ENCODE measurements at places on chromosomes 2 and 18.

DNA sequence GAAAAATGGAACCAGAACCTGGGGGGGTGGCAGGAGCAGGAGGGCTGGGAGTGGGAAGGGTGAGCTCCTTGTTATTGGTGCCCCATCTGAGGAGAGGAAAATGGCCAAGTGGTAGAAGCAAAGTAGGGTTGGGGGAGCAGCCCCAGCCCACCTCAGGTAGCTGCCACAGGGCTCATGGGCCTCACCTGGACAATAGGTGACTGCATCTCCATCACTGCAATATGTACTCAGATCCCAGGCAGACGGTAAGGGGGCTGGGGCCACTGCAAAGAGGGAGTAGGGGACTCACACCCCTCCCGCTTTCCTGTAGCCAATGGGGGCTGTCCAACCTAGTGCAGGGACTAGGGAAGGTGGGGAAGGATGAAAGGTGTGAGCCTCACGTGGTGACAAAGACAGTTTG, 4.2 kb downstream of the C2orf81 start:
- DNase-seq: no peak

DNA sequence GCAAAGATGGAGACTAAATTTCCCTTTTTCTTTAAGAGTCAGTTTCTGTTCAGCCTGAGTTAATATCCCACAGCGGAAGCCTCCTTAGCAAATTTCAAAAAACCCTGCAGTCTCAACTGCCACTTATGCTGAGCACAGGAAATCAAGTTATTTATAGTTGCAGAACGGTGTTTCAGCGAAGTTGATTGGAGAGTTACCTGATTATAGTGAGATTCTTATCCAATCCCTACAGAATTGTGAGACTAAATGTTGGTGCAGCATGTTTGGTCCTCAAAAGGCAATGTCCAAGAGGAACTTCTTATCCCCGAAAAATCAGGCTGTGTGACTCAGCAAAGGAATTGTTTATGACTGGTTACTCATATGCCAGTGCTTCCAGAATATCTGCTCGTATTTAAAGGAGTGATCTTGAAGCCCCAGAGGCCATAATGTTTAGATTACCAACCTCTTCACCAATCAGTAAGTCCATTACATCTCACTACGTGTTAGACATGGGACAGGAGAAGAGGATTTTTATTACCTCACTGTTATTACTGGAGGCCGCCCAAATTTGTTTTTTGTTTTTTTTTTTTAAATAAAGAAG, 67.9 kb downstream of the LRRFIP1 start:
- peak; percentile 74 for DNase-seq

- DNase-seq: no peak
These were observed 83.1 kb downstream of the CCDC85A start for GRCh38 chr2:56266761-56267414.

DNA sequence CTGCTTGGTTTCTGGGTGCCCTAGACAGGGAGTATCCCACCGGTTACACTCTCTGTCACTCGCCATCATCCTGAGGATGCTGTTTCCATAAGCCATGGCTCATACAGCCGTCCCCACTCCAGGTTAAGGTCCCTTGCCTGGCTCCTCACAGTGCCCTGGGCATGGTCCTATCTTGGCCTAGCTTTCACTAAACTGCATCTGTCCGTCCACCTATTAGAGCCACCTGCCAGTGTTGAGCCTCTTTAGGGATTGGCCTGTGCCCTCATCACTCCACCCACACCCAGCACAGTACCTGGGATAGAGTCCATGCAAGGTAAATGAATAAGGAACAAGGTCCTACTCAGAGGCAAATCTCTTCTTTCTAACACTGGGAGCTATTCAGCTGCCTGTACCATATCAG, 320.1 kb downstream of the GBX2 start:
- DNase-seq: no peak

- peak; percentile 96 for DNase-seq
These were observed 341.4 kb downstream of the SLC4A3 start for GRCh38 chr2:219968685-219969345.

DNA sequence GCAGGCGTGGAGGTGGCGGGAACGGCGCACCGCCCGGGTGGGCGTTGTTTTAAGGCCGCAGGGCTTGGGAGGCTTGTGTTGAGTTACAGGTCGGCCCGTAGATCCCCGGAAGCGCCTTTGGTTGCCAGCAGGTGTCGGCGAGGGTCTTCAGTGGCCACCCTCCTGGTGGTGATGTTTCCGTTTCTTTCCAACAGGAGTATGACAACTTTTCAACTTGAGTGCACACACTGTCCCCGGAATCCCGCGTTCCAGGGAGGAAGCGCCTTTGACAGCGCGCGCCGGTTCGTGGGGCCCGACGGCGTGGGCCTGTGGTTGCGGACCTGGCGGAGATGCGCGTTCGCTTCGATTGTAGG, 1.0 kb upstream of the HDAC4 start:
- peak; percentile 21 for DNase-seq

- DNase-seq: no peak
These were observed 107.6 kb downstream of the TMEM17 start for GRCh38 chr2:62398356-62398755.

DNA sequence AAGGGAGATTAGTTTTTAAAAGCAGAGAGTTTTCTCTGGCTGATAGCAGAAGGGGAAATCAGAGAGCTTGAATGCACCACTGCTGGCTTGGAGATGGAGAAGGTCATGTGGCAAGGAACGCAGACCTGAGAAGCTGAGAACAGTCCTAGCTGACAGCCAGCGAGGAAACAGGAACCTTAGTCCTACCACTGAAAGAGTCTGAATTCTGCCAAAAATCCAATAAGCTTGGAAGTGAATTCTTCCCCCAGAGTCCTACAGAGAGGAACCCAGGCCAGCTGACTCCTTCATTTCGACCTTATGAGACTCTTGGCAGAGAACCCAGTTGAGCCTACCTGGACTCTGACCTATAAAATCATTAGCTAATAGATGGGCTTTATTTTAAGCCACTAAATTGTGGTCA, 371.9 kb upstream of the TNP1 start:
- no peak for DNase-seq

- DNase-seq: no peak
These were observed 93.3 kb downstream of the KLHL29 start for GRCh38 chr2:23478087-23478932.

GRCh38 chr2:219451661-219452360, 17.2 kb downstream of the SPEG start:
- DNase-seq: no peak

GRCh38 chr18:77811503-77811902, 561.9 kb downstream of the GALR1 start:
- DNase-seq: peak; percentile 1

GRCh38 chr2:209472871-209473270, 49.0 kb downstream of the MAP2 start:
- DNase-seq: no peak

DNA sequence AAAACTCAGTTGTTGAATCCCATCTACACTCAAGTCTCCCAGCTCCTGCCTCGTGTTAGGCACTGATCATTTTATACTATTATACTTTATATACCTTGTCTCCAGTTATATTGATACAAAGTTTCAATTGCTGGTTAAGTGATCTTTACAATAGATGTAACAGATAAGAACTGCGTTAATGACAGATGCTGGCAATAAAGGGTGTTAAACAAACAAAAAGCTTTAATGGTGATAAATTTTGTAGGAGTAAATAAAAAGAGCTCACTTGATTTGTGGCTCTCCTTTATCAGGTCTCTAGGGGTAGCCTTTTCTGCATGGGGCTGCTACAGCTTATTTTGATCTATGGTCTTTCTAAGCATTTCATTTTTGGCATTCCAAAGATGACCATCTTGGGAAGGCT, 106.9 kb upstream of the GAREM1 start:
- DNase-seq: no peak

Measured in RWPE1 (cell line).